Astrocyte (in vitro differentiated cells and primary cell): ENCODE measurements at places on chromosomes 4 and X.

GRCh38 chr4:27223326-27223725 lies 362.7 kb downstream of the STIM2 start:
- DNase-seq = no peak

- no peak for DNase-seq
Observed at GRCh38 chrX:27966492-27966891, 14.8 kb downstream of the DCAF8L1 start.

DNA sequence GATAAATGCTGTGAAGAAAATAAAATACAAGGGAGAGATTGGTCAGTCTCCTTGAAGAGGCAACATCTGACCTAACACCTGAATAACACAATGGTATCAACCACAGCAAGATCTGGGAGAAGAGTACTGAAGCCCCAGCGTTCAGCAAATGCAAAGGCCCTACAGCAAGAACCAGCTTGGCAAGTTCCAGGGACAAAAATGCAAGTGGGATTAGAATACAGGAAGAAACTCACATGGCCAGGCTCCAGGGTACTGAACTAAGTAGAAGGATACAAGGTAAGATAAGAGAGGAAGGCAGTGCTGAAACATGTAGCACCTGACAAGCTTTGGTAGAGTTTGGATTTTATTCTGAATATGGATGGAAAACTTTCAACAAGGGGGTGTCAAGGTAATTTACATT lies 3.6 kb downstream of the SMIM14 start:
- no peak for DNase-seq

DNA sequence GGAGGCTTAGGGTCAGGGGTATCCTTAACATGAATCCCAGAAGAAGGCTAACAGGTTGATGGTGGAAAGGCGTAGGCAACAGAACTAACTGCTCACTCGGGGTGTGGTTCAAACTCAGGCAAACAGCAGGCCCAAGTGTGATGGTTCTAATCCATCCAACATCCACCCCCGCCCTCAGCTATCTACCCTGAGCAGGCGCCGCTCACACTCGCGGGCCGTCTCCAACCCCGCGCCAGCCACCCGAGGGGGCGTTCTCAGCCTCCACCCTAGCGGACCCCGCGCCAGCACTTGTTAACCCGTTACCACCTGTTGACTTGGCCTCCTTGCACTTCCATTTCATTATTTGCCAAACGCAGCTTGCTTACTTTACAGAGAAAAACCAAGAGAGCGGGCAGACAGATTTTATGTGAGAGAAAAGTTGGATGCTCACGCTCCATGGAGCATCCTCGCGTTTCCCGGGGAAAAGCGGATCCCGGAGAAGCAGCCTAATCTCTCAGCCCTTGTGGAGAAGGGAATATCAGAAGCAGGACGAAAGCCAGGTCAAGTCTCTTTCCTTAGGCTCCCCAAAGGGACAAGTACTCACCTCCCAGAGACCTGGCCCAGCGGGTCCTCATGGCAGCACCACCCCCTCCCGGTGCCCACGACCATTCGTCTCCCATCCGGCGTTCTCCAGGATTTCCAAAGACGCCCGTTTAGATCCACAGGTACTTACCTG lies 773 bp downstream of the SNCA start:
- no peak for DNase-seq

- no peak for DNase-seq
Observed at GRCh38 chr4:26912810-26913209, 52.2 kb downstream of the STIM2 start.
